ENCODE measurements at places on chromosomes 16 and 17.

DNA sequence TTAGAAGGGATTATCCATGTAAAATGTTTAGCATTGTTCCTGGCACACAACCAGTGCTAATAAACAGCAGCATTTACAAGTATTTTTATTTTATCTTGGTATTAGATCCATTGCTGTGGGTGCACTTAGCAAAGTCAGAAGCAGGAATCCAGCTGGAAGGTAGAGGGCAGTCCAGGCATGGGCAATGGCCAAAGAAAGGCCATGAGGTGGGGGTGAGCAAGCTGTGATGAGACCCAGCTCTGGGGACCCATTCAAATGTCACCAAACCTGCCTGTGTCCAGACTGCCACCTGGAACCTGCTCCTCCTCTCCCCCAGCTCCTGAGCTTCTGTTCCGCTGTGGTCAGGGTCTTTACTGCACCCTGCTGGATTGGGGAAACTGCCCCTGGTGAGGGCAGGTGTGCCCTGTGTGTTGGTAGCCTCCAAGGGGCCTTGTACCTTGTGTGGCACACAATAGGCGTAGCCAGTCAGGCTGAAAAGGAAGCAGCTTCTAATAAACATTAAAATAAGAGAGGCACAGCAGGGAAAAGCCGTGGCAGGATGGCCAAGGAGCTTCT is 118.0 kb upstream of the CRHR1 start:
- DNase-seq: no peak

GRCh38 chr16:82638095-82638798 is 11.5 kb downstream of the CDH13 start:
- DNase-seq: no peak

DNA sequence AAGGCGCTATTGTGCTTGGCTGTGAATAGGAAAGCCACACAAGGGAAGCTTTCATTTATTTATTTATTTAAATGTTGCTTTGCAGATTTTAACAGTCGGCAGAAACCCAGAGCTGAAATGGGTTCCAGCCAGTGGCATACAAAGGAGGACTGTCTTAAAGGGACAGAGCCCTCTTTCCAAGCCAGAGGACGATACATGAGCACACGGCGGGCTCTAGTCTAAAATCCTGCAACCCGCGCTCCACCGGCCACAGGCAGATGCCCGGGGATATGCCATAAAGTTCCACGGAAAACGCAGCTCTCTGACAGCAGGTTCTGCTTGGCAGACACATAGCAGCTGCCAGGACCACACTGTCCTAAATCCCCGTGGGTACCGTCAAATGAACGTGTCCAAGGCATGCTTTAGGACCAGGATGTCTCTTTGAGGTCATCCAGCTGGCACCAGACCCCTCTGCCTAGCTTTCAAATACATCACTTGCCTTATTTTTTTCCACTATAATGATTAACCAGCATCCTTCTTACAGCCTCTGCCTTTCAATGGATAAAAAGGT is 64.6 kb downstream of the CYTH1 start:
- no peak for DNase-seq

GRCh38 chr16:68444056-68444657 is 4.2 kb downstream of the SMPD3 start:
- no peak for DNase-seq

DNA sequence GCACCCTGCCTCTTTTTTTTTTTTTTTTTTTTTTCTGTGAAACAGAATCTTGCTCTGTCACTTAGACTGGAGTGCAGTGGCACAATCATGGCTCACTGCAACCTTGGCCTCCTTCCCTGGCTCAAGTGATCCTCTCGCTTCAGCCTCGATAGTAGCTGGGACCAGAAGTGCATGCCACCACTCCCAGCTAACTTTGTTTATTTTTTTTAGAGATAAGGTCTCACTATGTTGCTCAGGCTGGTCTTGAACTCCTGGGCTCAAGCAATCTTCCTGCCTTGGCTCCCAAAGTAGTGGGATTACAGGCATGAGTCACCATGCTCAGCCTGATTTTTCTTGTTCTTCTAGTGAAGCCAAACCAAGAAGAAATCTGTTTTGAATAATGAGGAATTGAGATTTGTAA is 25.0 kb downstream of the CDK12 start:
- no peak for DNase-seq

- DNase-seq: no peak
Observed at GRCh38 chr17:4576729-4577322, 7.5 kb upstream of the SMTNL2 start.

GRCh38 chr17:82346342-82347300 is 12.4 kb upstream of the TEX19 start:
- DNase-seq: no peak

DNA sequence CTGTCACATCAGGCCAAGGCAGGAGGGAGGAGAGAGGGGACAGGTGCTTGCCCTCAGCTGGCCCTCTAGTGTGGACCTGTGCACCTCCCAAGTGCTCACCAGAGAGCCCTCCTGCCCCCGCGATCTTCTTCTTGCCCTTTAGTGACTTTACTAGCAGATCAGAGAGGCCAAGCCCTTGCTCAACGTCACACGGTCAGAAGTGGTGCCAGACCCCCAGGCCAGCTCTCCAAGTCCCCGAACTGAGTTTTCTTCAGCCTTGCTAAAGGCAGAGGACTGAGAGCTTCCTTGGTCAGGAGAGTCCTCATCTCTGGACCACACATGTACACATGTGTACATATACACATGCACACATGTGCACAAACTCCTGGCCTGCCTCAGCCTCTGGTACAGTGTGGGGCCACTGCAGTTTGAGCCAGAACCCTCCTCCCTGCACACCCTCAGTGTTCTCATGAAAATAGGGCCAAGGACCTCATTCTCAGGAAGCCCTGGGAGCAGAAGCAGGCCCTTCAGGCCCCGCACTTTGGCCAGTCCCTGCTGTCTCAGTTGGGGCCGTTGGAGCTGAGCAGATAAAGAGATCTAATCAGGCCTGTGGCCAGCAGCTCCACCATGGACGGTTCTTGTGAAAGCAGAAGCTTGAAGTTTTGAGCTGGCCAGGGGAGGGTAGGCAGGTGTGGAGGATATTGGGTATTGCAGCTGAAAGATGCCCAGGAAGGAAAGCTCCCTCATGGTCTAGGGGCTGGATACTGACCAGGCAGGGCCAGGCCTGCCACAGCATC is 7.4 kb upstream of the EPX start:
- no peak for DNase-seq

DNA sequence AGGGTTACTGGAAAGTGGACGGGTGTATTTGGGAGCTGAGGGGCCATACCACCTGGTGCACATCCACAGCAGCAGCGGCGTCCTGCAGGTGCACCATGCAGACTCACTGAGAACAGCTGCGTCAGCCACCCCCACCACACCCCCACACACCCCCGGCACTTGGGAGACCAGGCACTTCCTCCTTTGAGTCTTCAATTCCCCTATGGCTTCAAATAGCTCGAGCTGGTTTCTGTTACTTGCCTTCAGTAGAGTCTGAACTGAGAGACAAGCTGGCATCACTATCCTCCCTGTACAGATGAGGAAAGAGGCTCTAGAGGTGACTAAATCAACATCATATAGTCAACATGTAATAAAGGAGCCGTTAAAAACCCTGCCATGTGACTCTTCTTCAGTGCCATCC is 15.4 kb downstream of the CUEDC1 start:
- peak; percentile 94 for DNase-seq

DNA sequence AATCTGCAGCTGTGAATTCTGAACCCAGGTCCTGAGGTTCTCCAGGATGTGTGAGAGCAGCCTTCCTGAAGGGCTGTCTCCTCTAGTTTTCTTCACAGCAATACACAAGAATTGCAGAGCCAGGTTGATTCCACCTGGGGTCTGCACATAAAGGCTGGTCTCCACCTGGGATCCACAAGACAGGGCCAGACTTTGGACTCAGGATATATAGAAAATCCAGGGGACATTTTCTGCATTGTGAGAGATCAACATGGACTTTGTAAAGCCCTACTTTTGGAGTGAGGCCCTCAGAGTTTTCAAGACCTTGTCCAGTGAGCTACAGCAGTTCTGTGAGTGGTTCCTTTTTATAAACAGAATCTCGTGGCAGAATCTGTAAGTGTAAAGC is 6.3 kb downstream of the ZNF267 start:
- DNase-seq: no peak

GRCh38 chr17:6494239-6494941 is 50.1 kb downstream of the PIMREG start:
- no peak for DNase-seq

GRCh38 chr17:42536372-42537155 is 523 bp downstream of the NAGLU start:
- DNase-seq: no peak

Data from NCI-H1436 treated with DMSO at 0.1 percent for 48 hours (cell line).